ENCODE measurements at places on chromosomes 16 and 17.

- DNase-seq: no peak
These were observed 37.1 kb upstream of the SLC25A19 start for GRCh38 chr17:75326226-75326848.

- DNase-seq: no peak
These were observed 725 bp upstream of the SPHK1 start for GRCh38 chr17:76383546-76384221.

DNA sequence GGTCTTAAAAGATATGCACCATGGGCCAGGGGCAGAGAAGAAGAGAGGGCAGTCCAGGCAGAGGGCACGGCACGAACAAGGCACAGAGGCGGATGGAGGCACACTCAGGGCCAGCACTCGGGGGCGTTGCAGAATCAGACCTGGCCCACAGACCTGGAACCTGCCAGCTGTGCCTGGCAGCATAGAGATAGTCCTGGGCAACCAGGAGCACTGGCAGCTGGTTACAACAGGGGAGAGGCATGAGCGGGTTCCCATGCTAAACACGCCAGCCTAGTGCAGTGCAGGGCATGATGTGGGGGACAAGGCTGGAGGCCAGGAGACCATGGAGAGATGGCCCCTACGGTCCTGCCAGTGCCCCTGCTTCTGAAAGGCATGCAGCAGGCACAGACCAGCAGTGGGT lies 56.9 kb upstream of the RBFOX3 start:
- DNase-seq: no peak

GRCh38 chr17:39804839-39805238 lies 59.3 kb downstream of the IKZF3 start:
- no peak for DNase-seq

GRCh38 chr17:51645056-51645455 lies 384.7 kb downstream of the UTP18 start:
- DNase-seq: no peak

DNA sequence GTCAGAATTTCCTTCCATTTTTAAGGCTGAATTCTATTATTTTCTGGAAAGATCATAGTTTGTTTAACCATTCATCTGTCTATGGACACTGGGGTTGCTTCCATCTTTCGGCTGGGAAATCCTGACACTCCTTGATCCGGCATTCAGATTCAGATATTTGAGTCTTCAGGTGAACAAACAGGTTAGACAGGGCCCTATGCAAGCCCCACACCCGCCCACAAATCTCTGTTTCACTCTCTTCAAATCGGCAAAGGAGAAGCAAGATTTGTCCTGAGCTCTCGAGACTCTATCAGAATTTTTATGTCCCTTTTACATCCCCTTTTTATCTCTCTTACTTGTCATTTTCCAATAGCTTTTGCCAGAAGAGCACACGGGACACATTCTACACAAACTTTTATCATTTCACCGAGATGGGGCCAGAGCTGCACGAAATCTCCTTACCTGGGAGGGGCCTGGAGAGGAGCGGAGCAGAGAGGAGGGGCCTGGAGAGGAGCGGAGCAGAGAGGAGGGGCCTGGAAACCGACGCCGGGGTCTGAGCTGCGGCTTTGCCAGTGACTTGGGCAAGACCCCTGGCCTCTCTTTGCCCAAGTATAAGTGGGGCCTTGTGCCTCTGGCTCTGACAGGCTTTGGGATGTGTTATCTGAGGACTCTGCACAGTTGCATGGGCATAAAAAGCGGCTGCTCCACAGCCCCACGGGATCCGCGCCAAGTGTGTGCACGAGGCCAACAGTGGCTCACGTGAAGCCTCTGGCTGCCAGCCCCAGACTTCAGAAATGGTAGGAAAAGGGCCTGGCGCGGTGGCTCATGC lies 54.3 kb upstream of the RBFOX3 start:
- DNase-seq: no peak

All from activated T-helper 1 cell treated with anti-CD3 and anti-CD28 coated beads, Interleukin-2, amount 50 U/mL, for 16 hours (primary cell).